Type B pancreatic cell (in vitro differentiated cells): ENCODE measurements at places on chromosomes 1 and 21. TPM values are rescaled to one million over a fixed set of nuclear protein-coding genes. Genes with fewer than 3 reads are reported as not detected.

CATSPERE gene
- total RNA-seq: 0.50 and 1.1 TPM in 2 replicates

INPP5B gene
- total RNA-seq: 16.1 and 19.3 TPM in 2 replicates

ANGEL2 gene
- 22.2 and 36.0 TPM in 2 replicates for total RNA-seq

GRCh38 chr1:81998165-81998564 is 197.4 kb downstream of the ADGRL2 start:
- no peak for DNase-seq

DNA sequence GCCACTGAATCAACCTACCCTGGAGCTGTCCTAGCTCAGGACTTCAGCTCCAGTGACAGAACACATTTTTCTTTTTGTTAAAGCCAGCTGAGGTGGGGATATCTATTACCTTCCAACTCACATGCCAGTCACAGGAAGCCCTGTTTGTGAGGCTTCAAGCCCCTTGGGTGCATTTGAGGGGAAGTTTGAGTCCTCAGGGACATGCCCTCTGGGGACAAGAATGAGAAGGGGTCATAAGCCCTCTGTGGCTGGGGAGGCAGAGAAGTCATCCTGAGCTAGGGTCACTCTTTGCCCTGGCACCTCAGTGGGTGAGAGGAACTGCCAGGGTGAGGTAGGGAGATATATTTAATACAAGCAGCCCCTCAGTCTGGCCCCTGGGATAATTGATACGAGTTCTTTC is 33.5 kb upstream of the CLDN14 start:
- DNase-seq: no peak
